ENCODE measurements at places on chromosomes 7 and 10.

DNA sequence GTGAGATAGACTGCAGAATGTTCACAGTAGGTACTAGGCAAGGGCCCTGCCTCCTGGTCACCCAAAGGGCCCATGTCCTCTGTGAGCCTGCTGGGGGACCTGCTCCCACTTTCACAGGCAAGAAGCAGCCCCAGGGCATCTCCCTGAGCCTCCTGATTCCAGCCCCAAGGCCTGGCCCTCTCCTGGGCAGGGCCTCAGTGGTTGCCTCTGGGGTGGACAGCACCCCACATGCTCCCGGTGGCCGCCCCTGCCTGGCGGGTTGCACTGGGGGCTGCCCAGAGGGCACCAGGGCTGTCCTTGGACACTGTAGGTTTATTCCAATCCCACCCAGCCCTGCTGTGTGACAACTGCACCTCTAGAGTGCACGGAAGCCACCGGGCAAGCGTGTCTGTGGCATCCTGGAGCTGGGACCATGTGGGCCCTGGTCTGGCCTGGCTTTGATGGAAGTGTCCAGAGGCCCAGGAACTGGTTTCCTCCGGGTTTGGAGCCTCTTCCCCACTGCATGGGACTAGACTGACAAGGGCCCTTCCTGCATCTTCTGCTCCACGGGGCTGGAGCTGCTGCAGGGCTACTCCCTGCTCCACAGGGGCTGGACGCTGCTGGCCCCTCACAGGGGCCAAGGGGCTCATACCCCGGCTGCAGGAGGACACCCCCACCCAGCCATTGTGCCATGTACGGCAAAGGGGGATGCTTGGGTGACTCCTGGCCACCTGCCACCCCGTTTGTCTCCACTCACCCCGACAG lies 25.0 kb upstream of the SYCE1 start:
- DNase-seq = no peak

DNA sequence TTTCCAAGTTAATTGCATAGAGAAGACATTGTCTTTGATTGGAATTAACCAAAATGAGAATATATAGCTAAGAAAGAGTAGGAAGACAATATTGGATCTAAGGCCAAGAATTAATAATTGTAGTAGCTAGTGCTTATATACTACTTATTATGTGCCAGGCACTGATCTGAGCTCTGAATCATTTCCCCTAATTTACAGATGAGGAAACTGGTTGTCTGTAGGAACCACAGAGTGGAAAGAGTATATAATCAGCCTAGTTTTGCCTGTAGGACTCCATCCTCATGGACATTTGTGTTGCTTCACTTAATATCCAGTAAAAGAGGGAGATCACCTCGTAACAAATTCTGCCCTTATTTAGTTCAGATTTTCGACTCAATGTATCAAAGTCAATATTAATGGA lies 127.9 kb downstream of the ARID5B start:
- DNase-seq = no peak

GRCh38 chr10:75613685-75614504 lies 182.5 kb downstream of the LRMDA start:
- DNase-seq = no peak

DNA sequence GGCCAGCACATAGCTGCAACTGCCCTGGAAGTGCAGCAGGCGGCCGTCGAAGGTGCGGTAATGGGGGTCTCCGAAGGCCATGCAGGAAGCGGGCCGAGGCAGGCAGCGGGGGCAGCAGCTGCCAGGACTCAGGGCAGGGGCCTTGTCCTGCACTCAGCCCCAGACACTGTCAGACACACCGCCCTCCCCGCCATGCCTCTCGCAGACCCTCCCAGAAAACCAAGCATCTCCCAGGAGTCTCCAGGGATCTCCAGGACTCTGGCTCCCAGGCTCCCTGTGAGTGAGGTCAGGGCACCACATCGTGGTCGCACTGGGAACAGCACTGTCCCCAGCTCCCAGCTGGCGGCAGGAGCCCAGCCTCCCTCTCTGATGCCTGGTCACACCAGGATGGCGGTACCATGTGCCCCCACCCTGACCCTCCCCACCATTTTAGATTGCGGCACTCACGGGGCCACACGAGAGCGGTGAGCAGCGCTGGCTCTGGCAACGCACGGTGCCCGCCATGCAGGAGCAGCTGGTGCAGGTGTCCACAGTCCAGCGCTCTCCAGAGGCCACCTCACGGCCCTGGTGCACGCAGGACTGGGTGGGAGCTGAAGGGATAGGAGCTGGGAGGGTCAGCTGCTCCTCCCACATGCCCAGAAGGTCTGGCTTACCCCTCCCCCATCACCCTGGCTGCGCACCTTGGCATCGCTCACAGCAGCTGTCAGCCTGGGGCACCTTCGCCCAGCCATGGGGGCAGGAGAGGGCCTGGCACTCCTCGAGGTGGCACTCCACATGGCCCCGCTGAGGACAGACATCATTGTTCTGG lies 17.5 kb downstream of the ATP6V1F start:
- DNase-seq = no peak

GRCh38 chr10:117408436-117409384 lies 33.5 kb upstream of the PDZD8 start:
- no peak for DNase-seq

DNA sequence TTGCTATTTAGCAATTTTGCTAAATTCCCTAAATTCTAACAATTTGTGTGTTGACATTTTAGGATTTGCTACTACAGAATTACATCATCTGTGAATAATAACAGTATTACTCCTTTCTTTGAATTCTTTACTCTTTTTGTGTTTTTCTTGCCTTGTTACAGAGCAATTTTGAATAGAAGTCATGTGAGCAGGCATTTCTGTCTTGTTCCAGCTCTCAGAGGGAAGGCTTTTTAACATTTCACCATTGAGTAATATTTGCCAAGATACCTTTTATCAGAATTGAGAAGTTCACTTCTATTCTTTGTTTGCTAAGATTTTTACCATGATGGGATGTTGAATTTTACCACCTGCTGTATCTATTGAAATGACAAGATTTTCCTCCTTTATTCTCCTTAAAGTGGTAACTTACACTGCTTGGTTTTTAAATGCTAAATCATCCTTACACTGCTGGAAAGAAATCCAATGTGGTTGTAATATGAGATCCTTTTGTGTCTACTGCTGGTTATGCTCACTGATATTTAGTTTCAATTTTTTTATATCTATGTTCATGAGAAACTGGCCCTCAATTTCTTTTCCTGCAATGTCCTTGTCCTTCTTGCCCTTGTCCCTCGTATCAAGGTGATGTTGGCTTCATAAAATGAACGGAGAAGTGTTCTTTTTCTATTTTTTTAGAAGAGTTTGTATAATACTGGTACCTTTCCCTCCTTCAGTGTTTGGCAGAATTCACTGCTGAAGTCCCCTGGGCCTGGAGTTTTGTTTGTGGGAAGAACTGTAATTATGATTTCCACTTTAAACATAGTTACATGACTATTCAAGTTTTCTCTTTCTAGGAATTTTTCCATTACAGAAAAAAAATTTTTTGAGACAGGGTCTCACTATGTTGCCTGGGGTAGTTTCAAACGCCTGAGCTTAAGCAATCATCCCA lies 50.3 kb upstream of the ATP6V0A4 start:
- no peak for DNase-seq

DNA sequence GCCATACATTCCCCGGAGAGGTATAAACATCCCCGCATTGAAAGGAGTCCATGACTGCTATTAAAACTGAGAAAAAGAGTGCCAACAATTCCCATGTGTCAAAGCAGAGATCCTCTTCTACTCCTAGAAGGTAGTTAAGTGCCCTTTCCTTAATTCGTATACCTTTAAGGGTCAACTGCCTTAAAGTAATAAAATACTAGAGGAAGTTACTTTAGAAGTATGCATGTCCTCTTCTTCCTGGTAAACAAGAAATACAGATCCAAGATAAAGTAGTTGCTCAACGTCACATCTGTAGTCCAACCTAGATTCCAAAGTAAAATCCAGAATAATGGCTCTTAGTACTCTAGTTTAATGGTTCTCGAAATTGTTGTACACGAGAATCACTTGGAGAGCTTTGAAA lies 1.5 kb upstream of the TSPAN12 start:
- no peak for DNase-seq

DNA sequence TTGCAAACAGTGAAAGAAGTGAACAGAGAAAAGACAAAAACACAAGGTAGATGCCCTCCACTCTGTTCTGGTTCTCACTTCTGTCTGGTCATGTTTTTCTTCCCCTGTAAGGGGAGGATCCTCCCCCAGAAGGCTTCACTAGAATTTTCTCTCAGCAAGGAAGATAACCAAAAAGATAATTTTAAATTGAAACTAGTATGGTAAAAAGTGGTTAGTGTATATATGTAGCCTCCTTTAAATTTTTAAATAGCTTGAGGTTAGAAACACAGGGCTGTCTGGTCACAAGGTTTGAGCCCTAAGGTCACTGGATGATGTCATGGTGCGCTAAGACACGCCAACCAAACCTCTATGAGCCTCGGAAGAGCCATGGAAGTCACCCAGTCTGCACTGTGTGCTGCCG lies 5.6 kb upstream of the PKD1L1 start:
- no peak for DNase-seq

GRCh38 chr10:86194684-86195083 lies 171.9 kb downstream of the GRID1 start:
- DNase-seq = no peak

- DNase-seq = no peak
Observed at GRCh38 chr10:88980247-88980646, 10.4 kb upstream of the FAS start.

- peak; percentile 49 for DNase-seq
Observed at GRCh38 chr10:43689618-43689954, 40.9 kb upstream of the ZNF32 start.

- DNase-seq = no peak
Observed at GRCh38 chr7:30510124-30511075, 5.8 kb upstream of the GGCT start.

GRCh38 chr10:120327675-120328074 lies 129.4 kb upstream of the PLPP4 start:
- DNase-seq = no peak

GRCh38 chr7:18461785-18462467 lies 33.6 kb upstream of the HDAC9 start:
- no peak for DNase-seq

DNA sequence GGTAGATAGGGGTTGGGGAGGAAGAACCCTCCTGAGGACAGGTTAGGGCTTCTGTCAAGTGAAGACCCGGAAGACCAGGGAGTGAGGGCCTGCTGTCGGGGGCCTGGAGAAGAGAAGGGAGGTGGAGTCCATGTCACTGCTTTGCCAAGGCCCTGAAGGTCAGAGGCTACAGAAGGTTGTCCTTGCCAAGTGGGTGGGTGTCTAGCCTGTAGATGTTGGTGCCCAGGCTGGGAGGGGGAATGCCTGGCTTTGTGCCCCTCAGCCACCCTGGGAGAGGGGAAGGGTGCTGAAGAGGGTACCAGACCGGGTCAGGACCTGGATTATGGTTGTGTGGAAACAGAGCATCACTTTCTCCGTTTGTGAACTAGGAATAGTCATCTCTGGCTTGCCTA lies 67.2 kb upstream of the AQP1 start:
- DNase-seq = no peak

GRCh38 chr7:44667190-44667589 lies 60.8 kb downstream of the OGDH start:
- DNase-seq = no peak

GRCh38 chr7:64879800-64880199 lies 23.3 kb upstream of the ZNF273 start:
- no peak for DNase-seq

- DNase-seq = no peak
Observed at GRCh38 chr10:788796-789748, 99.6 kb upstream of the DIP2C start.

GRCh38 chr7:17774248-17774647 lies 166.0 kb downstream of the SNX13 start:
- no peak for DNase-seq

DNA sequence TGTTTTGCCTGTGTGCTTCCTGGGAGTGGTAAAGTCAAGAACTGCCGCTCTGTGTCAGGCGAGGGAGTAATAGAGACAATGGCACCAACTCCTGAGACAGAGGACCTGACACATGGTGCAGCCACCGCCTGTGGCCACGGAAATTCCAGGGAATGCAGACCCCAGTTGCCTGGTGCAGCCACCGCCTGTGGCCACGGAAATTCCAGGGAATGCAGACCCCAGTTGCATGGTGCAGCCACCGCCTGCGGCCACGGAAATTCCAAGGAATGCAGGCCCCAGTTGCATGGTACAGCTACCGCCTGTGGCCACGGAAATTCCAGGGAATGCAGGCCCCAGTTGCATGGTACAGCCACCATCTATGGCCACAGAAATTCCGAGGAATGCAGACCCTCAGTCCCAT lies 8.7 kb downstream of the DIP2C start:
- DNase-seq = no peak

DNA sequence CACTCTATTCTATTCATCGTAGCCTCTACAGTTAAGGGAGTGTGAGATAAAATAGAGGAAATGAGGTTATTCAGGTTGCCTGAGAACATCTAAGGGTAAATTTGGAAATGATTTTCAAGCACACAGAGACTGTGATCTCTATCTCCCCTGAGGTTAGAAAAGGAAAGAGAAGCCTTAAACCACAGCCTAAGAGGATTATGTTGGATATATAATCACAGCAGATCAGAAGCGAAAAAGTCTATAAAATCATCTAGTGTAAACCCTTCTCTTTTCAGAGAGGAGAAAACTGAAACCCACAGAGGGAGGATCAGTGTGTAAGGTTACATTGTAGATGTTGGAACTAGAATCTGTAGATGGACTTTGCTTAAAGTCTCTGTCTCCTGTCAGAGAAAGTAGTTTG lies 90.6 kb upstream of the SEMA3E start:
- DNase-seq = no peak

GRCh38 chr7:118110178-118110925 lies 73.6 kb upstream of the LSM8 start:
- DNase-seq = no peak

DNA sequence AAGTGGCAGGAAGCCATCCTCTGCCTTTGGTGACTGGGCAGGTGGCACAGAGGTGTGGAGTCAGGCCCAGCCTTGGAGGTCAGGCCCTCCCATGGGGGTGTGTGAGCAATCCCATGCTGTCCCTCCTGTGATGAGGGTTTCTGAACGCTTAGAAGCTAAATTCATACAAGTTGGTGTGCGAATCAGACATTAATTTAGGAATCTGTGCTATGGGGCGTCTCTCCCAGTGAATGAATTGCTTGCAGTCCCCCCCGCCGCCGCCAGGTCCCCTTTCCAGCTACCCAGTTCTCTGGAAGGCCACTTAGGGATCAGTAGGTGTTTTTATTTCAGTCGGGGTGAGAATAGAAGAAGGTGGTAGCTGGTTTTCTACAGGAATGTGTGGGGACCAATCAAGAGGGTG lies 37.5 kb downstream of the LRRC18 start:
- DNase-seq = no peak

- DNase-seq = peak; percentile 69
Observed at GRCh38 chr7:2019711-2020511, 212.8 kb downstream of the MAD1L1 start.
